ENCODE measurements at places on chromosomes 12 and 14.

DNA sequence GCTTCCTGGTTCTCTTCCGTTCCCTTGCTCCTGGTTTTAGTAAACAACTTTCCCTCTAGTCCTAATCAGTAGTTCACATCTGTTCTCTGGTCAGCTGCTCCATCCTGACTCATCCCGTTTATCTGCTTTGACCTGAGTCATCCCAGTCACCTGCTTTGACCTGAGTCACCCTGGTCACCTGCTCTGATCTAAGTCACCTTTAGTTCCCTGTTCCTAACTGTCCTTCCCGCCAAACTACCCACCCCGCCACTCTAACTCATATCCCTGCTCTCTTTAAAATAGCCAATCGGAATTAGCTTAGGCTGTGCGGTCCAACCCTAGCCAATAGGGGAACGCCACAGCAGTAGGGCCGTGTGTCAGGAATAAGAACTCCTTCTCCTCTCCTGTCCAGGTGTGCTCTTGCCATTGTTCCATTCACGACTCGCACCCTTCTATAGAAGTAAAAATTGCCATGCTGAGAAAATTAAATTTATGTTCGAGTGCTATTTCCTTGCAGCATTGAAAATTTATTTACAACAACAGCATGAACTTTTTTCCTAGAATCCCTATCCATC, 3.1 kb upstream of the ANKRD33 start:
- peak; percentile 52 for DNase-seq

DNA sequence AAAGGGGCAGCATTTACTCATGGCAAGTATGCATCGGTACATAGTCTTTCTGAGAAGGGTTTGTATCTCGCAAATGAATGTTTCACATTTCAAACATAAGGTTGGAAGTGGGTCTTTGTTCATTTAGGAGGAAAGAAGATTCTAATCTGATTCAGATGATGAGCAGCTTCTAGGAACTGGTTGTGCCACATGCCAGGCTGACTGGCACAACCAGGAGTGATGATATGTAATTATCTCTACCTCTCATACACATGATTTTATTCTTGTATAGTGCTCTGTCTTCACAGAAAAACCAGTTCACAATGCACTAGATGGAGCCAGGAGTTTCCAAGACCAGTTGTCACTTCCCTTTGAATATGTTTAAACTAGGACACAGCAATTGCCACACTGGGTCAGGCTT, 13.7 kb upstream of the BEST3 start:
- no peak for DNase-seq

DNA sequence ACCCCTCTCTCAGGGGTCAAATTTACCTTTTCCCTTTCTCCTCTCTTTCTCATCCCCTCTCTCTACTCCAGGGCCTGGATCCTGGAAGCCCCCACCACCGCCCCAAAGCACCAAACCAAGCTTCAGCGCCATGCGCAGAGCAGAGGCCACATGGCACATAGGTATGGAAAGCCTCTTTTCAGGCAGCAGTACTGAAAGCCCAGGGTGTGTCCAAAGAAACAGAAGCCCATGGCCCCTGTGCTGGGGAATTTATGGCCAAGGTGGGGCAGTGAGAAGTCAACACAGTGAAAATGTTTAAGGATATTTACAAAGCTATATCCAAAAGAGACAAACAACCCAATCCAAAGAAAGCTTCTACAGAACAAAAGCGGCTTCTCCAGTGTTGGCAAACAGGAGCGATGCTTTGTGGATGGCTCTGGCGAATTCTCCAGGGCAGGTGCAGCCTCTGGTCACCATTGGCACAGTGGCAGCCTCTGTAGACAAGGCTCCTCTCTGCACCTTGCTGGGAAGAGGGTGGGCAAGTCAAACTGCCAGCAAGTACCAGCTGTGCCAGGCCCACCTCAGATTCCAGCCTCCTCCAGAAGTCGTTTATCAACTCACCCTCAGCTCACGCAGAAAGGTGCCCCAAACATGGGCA, 4.7 kb upstream of the CPNE6 start:
- DNase-seq: no peak

GRCh38 chr12:4858386-4858785, 51.3 kb upstream of the KCNA1 start:
- peak; percentile 77 for DNase-seq

DNA sequence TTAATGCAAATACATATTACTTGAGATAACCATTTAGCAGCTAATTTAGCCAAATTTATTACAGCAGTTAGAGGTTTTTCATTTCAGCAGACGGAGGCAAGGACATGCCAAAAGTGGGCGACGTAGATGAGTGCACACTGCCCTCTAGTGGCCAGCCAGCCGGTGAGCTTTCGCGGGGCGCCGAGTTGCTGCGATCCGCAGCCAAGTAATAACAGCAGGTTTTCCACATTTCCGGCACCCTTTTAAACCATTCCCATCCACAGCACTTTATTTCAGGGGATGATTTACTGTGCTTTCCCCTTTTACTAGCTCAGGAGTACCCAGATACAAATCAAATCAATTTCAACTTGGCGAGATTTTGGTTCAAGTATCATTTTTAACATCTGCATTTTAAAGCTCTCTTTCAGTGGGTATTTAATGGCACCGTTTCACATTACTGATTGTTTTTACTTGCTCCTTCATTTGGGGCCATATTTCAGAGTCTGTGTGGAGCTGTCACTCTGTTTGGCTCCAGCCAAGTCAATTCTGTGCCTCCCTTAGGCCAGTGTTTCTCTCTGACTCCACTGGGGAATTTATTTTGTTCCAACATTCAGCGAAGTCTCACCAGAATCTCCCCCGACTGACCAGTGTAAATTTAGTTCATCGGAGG, 158.0 kb downstream of the EGLN3 start:
- DNase-seq: peak; percentile 79

DNA sequence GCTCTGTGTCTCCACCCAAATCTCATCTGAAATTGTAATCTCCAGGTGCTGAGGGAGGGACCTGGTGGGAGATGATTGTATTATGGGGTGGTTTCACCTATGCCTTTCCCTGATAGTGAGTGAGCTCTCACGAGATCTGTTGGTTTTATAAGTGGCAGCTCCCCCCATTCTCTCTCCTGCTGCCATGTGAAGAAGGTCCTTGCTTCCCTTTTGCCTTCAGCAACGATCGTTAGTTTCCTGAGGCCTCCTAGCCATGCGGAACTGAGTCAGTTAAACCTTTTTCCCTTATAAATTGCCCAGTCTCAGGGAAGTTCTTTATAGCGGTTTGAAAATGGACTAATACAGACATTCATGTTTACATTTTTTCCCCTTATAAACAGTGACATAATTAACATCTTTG, 36.1 kb downstream of the PELI2 start:
- DNase-seq: no peak

DNA sequence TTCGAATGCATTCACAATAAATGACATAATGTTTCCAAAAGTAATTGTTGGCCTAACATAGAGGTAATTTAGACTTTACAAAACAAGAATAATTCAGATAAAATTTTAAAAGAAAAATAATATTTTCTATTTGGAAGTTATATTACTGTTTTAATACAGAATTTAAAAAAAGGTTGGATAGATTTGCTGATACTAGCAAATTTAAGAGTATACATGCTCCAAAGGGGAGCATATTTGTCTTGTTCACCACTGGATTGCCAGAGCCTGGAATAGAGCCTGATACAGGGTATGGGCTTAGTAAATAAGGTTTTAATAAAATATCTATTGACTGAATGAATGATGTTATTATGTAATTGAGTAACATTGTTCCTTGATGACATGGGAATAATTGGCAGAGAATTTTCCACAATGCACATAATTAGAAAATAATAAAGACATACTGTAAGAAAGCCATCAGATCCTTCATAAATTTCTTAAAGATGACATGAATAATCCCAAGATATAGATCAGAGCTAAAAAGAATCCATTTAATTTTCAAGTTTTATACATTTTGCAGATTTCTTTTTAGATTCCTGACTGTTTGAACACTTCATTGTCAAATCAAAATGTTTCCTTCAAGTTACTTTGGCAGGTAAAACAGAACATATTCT, 305.3 kb downstream of the SLC6A15 start:
- no peak for DNase-seq

- no peak for DNase-seq
These were observed 29.7 kb downstream of the FRMD6 start for GRCh38 chr14:51681411-51681810.

GRCh38 chr14:105888784-105889665, 362.6 kb downstream of the TMEM121 start:
- no peak for DNase-seq

DNA sequence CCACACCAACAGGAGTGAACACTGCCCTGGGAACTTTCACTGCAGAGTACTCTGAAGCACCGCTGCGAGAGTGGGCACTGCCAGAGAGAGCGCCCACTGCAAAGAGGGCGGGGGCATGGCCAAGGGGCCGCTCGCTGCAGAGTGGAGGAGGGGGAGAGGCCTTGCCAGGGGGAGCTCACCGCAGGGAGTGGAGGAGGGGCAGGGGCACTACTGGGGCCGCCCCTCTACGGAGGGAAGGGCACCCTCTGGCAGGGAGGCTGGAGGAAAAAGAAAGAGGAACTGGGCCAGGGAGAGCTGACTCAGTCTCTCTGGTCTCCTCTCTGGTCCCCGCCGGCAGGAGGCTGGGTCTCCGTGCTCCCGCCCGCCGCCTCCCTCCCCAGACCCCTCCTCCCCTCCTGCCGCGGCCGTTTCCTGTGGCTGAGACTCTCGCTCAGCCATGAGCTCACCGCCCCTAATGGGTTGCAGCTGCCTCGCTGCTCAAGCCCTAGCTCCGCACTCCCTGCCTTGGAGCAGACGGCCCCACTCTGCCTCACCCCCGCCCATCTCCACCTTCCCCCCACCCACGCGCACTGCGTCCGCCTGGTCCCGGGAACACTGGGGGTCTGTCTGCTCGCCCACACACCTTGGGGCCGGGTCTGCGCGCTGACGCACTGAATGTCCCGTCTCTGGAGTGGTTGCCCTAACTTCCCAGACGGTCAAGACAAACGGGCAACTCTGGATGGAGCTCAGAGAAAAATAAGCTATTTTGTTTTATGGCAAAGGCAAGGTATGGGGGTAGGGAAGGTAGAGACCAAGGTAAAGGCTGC, 1.3 kb downstream of the ARHGEF40 start:
- peak; percentile 92 for DNase-seq

GRCh38 chr14:102255401-102256190, 49.4 kb downstream of the MOK start:
- DNase-seq: no peak

- no peak for DNase-seq
These were observed 36.2 kb downstream of the GNPTAB start for GRCh38 chr12:101794574-101794973.

- DNase-seq: no peak
These were observed 99.8 kb downstream of the TGFB3 start for GRCh38 chr14:75881994-75882393.

DNA sequence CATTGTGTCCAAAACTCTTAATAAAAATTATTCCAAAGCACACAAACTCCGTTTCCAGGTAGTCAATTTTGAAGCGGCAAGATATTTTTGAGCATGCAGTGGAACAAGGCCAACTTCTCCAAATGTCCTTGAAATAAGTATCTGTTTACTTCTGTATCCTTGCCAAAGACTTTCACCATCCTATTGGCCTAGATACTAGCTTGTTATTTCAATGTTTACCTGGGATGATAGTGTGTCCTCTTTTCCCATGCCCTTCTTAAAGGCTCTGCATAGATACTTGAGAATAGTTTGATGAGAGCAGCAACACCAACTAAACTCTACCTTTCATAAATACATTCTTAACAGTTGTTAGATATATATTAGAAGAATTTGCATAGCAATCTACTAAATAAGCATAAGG, 160.9 kb downstream of the KCNC2 start:
- no peak for DNase-seq

DNA sequence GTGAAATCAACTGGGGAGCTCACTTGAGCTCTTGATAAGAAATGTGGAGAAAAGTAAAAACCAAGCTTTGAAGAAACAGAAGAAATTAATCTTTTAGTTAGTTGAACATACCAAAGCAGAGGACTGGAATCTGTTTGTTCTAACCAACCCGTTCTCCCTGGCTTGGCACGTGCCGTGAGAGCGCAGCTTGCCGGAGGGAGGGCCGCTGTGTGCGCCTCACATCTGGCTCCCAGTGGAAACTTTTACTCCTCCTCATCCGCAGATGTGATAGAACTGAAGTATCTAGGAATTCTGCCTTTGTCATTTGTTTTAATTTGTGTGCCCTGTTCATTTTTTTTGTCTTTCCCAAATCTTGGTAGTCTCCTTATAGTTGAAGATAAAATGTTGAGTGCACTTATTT, 64.9 kb downstream of the DDX51 start:
- no peak for DNase-seq

GRCh38 chr14:101362529-101363260, 198.6 kb upstream of the DIO3 start:
- DNase-seq: no peak

DNA sequence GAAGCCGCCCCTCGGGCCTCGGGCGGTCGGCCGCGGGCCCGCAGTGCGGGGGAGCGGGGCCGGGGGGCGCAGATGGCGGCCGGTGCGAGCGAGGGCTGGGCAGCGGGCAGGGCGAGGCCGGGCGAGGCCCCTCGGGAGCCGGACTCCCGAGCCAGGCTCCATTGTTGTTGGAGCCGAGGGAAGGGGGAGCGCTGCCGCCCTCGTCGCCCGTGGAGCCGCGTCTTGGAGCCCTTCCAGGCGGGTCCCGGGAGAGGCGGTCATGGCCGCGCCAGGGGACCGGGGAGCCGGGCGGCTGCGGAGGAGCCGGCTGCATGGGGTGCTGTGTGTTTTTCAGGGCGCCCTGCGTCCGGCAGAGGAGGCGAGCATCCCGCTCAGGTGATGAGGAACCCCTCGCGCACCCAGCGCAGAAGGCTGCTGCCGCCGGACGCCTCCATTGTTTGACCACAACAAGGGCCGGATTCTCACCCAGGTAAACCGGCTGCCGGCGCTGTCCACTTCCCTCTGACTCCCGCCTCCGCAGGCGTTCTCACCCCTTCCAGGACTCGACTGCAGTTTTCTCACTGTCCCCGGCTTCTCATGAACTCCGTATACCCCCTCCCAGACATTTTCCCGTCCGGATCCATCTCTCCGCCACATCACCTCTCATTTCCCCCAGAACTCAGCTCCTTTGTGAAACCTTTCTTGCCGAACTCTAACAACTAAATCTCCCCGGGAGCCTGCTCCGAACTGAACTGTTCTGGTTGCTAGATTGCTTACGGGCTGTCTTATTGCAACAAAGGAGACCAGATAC, 732 bp downstream of the ZNF664 start:
- DNase-seq: peak; percentile 66

DNA sequence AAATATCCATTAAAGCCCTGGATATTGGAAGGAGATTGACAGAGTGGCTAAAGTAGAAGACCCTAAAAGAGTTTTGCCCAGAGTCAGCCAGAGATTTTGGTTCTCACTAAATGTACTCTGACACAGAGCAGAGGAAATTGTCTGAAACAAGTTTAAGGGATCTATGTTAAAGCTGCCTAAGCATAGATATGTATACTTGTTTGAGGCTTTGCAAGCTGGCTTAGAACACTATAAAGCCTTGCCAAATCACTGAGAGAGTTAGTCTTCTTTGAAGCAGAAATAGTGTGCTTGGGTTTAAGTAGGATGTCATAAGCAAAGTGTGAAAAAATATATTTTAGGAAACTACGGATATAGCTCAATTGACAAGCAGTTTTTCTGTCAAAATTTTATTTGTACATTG, 653.5 kb downstream of the FSCB start:
- DNase-seq: no peak

DNA sequence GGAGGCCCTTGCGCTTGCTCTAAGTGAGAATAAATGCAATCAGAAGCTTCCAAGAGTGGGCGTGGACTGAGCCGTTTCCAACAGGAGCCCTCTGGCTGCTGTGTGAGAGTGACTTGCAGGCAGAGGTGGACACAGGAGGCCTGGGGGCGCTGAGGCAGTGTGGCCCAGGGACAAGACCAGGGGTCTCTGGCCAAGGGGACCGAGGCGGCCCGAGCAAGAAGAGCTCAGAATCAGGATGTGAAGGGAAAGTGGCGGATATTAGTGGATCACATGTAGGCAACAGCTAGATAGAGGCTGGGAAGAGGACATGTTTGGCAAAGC, 8.6 kb downstream of the RIMBP2 start:
- peak; percentile 19 for DNase-seq
